ENCODE measurements at places on chromosomes 5 and 9.

- DNase-seq, result no peak
These were observed 1.5 kb downstream of the ARHGAP26 start for GRCh38 chr5:142771666-142772065.

DNA sequence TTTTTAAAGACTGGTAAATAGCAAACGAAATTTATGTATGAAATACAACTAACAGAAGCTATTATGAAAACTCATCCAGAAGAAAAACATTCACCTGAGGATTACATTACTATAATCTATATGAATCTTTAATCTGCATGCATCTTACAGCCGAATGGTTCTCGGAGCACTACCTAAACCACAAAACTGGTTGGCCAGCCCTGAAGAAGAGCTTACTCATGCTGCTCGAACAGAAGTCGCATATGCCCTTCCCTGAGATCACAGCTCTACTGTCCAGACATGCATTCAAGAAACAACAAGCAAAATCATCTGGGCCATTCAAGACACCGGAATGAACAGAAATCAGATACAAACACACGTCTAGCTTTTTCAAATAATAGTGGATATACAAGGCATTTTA, 931.0 kb upstream of the DMAC1 start:
- no peak for DNase-seq

- DNase-seq, result no peak
These were observed 9.8 kb downstream of the SLC31A2 start for GRCh38 chr9:113160571-113160970.

DNA sequence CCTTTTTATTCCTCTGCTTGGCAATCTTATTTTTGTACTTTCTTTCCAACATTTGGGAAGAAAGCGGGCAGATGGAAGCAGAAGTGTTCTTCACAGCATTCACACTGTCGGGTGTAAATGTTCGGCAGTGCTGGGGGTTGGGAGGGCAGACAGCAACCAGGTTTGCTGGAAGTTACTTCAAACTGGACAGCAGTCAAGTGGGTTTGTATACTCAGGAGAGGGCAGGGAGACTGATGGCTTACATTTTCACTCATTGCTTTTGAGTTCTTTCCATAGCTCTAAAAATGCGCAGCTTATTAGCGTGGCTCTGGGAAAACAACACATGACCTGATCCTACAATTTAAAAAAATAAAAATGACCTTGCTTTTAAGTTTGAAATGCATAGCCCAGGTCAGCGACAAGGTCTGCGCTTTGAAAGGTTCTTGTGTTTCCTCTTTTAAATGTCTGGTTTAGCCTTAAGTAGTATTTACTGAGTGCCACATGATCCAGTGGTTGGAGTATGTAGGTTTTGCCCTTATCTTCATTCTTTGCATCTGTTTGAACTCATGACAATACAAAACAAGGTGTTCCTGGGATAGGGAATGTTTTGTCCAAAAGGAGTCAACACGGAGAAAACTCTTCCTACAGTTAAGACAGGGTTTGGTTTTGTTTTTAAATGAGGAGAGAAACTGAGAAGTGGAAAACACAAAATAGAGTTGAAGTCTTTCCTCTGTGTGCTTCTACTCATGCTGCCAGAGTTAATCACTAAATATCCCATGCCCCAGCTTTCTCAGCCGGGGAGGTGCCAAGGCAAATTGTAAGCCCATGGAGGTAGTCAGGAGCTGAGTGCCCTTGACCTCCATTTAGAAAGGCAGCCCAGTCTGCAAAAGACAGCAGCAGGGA, 132.7 kb upstream of the DMRT1 start:
- no peak for DNase-seq

DNA sequence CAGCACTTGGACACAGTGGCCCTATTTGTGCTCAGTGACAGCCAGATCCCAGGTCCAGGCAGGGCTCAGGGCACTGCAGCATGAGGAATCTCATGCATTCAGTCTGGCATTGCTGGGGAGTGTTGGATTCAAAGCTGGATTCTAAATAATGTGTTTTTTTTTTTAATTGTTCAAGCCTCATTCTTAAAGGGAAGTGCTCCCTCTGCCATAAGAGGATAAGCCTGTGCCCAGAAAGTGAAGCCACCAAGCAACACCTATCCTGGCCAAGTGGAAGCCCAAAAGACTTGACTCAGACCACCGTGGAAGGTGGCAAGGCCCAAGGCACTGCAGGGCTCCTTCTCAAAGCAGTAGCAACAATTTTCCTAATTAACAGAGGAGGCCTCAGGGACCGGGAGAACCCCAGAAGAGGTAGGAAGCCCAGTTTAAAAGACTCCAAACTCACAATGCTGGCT, 135.6 kb downstream of the ACTL7B start:
- no peak for DNase-seq

DNA sequence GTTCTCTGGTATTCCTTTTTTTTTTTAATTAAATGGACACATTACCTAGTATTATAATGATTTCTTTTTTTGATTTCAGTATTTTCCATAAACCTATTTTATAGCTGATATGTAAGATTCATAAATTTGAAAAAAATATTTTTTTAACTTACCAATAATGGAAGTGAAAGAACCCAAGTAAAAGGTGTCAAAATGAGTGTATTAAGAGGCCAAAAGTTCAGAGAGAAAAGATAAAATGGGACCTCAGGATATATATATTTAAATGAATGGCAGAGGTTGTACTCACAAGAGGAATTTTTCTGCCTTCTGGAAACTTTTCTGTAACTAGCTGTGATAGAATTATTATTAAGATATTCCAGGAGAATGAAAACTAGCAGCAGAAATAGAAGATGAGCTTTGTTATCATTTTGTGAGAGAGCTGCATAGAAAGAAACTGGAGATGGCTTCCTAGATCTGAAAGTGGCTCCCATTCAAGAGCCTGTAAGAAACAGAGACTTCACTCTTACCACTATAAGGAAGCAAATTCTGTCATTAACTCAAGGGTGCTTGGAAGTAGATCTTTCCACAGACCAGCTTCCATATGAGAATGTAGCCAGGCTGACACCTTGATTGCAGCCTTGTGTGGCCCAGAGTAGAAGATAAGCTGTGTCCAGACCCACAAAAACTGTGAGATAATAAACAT, 91.7 kb downstream of the MRPS30 start:
- DNase-seq, result no peak

DNA sequence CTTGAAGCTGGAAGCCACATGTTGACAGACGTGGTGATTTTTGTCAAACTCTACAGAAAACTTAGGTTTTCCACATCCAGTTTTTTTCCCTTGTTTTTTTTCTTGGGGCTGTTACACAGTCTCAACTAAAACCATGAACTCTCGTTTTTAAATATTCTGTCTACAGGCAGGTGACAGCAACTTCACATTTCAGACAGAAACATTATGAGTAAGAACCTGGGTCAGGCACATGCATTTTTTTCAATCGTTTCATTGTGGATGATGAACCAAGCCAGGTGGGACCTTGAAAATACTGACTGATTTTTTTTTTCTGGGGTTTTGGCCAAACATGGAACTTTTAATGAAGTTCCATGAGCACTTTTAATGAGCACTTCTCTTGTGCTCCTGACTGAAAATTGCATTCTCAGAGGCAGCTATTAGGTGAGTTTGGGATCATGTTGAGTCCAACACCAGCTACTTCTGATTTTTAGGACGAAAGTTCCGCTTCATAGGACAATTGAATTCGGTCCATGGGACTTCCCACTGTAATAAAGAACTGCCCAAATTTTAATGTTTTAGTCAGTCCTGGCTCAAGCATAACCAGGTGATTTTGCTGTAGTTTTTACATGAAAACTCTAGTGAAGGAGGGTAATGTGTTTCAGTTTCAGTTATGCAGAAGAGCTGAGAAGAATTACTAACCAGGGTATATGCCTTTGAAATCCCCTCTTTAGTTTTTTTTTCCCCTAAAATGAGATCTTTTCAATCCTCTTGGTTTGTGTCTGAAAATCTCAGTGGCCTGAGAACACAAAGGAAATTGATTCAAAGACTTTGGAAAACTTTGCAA, 93.2 kb upstream of the ADAMTS16 start:
- no peak for DNase-seq

GRCh38 chr5:168746893-168747640, 167.9 kb upstream of the PANK3 start:
- DNase-seq, result no peak

DNA sequence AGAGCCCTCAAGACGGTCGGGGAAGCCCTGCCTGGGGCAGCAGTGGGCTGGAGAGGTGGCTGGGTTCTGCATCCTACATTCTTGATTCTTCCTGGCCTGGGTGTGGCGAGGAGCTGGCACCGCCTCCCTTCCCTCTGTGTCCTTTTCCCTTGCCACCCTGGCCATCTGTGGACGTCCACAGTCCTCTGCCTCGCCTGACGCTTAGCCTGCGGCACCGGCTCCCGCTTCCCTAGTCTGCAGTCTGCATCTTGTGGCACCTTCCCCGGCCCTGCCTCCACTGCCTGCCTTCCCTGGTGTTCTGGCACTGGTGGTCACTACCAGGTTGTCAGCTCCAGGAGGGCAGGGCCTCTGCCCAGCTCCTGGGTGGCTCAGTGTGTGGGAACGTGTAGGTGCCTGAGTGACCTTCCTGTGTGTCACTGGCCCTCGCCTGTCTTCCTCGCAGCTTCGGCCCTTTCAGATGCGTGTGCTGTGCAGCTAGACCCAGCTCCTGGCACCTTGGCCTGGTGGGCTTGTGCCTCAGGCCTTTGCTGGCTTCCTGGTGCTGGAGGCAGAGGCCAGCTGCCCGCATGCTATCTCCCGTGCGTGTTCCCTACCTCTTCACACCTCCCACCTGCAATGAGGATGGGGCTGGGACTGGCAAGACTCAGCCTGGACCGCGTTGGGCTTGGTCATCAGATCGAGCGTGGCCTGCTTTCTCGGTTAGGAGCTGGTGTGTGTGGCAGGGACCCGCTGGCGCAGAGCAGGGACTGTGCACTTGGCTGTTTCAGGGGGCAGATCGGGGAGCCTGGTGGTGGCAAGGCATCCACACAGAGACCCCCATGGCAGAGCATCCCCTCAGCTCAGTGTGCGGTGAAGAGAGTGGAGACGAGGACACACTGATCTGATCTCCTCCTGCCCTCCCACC, 20.9 kb downstream of the TRAF2 start:
- DNase-seq, result no peak

GRCh38 chr9:112495614-112496013, 9.0 kb downstream of the KIAA1958 start:
- DNase-seq, result no peak

GRCh38 chr9:106450549-106450948, 412.4 kb upstream of the ZNF462 start:
- no peak for DNase-seq

DNA sequence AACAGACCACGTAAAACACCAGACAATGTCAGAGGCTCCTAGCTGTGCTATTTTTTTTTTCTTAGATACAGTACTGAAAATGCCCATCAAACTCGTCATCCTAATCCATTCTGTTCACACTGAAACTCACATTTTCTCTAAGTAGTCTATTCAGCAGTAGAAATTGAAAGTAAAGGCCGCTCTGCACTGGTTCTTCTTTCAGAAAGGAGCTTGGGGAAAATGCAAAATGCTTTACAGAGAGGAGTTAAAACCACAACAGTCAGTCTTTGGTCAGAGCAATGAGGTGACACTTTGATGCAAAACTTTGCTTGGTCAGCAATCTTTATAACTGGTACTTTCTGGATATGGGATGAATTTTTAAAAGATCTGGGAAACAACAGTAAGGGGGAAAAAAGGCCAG, 43.8 kb upstream of the SUSD1 start:
- DNase-seq, result no peak

DNA sequence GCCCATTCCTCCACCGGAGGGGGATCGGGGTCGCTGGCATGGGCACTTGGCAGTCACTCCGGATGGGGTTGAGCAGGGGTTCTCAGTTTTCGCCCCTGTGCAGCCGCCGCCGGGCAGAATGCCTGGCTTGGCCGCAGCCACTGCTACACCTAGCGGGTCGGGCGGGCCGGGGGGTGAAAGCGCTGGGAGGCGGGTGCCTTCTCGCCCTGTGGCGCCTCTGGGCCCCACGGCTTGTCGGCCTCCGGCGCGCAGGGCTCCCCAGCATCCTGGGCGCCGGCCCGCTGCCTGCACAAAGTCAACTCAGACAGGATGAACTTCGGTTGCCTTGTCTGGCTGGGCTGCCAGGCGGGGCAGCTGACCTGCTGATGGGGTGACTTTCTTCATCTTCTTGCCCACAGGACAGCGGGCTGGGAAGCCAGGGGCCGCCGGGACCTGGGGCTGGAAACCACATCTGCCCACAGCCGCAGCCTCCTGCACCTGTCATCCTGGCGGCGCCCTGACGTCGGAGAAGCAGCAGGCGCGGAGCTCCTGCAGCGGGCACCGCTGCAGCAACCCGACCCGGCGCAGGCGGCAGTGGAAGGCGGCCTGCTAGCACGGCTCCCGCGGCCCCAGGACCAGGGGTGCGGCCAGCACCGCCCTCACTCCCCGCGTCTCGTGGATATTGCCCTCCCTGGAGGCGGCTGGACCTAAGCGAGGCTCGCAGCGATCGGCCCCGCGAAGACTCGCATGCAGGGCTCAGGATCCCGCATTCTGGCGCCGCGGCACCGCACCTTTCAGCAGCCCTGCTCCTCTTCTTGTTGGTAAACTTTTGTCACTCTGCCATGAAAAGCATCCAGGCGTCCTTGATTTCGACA, 1.3 kb upstream of the ANKRD18A start:
- DNase-seq, result peak; percentile 28

DNA sequence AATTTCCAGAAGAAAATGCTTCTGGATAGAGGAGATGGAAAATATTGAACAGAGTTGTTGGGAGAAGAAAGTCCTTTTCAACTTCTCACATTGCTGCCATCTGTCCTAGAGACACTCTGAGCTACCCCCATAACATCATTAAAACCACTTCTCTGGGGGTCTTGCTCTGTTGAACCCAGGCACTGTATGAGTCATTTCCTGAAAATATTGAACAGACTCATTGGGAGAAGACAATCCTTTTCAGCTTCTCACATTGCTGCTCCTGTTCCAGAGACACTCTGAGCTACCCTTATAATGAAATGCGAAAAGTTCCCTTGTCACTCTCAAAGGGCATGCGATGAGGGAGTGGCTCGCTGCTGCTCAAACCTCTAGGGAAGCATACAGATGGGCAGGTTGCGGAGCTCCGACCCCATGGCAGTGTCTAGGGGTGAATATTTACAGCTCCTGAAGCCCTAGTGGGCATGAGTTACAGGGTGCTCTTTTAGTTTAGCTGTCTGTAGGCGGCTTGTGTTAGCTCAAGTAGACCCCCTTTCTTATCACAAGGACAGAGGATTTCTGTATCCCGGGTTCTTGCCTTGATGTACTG, 90.7 kb downstream of the CDKN2A start:
- no peak for DNase-seq

DNA sequence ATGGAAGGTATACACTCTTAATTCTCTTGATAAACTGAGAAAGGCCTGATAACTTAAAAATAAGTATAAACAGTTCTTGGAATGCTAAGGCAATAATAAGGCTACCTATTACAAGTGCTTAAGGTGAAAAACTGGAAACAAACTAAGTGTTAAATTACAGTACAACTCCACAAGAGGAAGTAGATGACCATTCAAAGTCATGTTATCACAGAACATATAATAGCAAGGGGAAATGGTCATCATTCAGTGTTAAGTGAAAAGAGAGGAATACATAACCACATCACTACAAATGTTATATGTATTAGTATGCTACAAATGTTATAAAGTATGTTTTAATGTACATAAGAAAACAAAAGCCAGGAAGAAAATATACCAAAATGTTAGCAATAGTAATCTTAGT, 135.9 kb downstream of the CCDC192 start:
- no peak for DNase-seq

All from WERI-Rb-1 (cell line).